ENCODE measurements at places on chromosomes 12 and 14. TPM values are rescaled to one million over a fixed set of nuclear protein-coding genes. Genes with fewer than 3 reads are reported as not detected.

DNA sequence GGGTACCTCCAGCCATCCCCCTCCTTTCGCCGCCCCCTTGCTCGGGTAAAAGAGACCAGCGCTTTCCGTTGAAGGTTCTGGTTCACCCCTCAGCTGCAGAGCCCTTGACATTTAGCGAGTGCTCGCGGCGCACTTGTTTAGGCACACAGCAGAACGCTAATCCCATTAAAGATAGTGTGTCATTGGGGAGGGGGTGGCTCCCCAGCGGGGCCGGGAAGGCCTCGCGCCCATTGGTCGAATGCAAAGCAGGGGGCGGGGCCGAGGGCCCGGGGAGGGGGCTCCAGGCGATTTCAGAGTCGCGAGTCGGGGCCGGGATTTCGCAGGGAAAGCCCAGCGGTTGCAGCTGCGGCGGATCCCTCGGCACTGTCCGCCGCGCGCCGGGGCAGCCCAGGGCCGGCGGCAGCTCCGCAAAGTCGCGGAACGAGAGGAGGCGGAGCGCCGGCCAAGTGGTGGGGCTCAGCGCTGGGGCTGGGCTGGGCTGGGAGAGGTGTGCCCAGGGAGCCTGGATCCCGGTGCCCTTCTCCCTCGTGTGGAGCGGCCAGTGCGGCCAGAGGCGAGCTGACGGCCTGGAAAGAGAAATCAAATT, 122.9 kb downstream of the TSPAN9 start:
- DNase-seq, result no peak
- peaks cover 34% of the 10 kb centered on the region for H3K27me3 ChIP-seq
- no peaks in the 10 kb centered on the region for H3K4me1 ChIP-seq

DNA sequence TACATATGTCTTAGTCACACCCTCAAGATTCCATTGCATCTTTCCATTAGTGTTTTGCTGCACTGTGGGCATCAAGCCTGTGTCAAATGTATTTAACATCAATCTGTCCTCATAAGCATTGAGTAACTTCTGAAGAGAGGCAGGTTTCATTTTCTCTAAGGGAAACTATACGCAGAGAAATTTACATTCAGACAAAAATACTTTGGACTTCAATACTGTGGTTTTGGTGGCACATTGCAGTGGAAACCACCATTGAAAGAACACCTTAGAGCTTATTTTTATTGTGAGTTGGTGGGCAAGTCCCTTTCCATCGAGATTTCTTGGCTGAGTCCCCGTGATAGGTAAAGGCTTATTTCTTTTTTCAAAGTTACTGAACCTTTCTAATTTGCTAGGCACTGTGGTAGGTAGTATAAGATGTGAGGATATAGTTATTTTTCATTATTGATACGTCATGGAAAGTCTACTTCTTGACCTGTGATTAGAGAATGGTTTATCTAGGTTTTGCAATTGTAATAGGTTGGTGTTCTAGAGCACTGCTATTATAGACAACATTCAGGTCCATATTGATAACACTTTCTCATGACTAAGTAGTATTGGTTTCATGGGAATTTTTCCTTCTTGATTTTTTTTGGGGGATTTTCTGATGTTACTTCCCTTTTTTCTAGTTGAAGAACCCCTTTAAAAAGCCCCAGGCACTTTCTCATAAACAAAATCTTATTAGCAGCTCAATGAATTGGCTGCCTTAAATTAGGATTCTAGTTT, 81.9 kb downstream of the CFAP54 start:
- H3K4me1 ChIP-seq, result peaks cover 7% of the 10 kb centered on the region
- no peak for DNase-seq
- H3K4me3 ChIP-seq, result no peak overlapping the region
- no peaks in the 10 kb centered on the region for H3K36me3 ChIP-seq
- H3K27me3 ChIP-seq, result peaks cover 9% of the 10 kb centered on the region

DNA sequence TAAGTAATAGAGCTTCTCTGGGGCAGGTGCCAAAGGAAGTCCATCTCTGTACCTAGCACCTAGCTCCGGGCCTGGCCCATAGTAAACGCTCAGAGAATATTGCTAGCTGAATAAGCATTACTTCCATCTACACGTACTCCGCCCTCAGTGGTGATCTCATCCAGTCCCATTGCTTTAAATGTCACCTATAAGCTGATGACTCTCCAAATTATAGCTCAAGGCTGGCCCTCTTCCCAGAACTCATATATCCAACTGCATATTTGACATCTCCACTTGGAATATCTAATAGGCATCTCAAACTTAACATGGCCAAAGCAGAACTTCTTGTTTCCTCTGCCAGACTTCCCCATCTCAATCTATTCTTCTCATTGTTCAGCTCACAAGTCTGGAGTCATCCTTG, 6.9 kb upstream of the DYNLL1 start:
- no peak overlapping the region for H3K4me3 ChIP-seq
- no peaks in the 10 kb centered on the region for H3K27me3 ChIP-seq
- no peak for DNase-seq
- H3K27ac ChIP-seq, result no peak overlapping the region
- no peaks in the 10 kb centered on the region for H3K36me3 ChIP-seq

DNA sequence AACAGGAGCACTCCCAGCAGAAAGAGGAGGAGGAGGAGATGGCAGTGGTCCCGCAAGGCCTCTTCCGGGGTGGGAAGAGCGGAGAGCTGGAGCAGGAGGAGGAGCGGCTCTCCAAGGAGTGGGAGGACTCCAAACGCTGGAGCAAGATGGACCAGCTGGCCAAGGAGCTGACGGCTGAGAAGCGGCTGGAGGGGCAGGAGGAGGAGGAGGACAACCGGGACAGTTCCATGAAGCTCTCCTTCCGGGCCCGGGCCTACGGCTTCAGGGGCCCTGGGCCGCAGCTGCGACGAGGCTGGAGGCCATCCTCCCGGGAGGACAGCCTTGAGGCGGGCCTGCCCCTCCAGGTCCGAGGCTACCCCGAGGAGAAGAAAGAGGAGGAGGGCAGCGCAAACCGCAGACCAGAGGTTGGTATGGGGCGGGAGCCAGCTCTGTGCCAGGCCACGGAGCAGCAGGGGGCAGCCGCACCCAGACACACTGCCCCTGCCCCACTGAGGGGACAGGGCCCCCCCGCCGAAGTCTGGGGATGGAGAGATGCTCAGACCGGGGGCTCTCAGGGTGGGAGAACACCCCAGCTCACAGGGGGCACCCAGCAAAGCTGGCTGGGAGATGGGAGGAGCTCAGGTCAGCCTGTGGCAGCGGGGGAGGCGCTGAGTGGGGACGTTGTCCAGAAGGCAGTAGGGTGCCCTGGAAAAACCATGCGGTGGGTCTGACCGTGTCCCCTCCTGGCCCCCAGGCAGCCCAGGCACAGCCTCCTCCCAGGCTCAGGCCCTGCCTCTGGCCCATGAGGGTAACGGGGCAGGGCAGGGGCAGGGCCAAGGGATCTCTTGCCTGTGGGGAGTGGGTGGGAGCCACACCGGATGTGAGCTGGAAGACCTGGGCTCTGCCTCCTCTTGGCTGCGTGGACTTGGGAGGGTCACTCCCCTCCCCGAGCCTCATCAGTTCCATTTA, 9.8 kb downstream of the CHGA start:
- no peak overlapping the region for H3K4me3 ChIP-seq
- no peaks in the 10 kb centered on the region for H3K27me3 ChIP-seq

DNA sequence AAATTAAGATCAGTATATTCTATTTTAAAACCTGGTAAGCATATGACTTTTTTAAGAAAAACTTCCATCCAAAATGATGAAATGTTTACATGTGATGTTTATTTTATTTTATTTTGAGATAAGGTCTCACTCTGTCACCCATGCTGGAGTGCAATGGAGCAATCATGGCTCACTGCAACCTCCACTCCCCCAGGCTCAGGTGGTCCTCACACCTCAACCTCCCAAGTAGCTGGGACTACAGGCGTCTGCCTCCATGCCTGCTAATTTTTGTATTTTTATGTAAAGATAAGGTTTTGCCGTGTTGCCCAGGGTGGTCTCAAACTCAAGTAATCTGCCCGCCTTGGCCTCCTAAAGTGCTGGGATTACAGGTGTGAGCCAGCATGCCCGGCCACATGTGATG, 141.8 kb downstream of the ZFP36L1 start:
- no peaks in the 10 kb centered on the region for H3K36me3 ChIP-seq
- no peak overlapping the region for H3K27ac ChIP-seq
- DNase-seq, result no peak
- H3K27me3 ChIP-seq, result peaks cover 2% of the 10 kb centered on the region
- no peak overlapping the region for H3K4me3 ChIP-seq

DNA sequence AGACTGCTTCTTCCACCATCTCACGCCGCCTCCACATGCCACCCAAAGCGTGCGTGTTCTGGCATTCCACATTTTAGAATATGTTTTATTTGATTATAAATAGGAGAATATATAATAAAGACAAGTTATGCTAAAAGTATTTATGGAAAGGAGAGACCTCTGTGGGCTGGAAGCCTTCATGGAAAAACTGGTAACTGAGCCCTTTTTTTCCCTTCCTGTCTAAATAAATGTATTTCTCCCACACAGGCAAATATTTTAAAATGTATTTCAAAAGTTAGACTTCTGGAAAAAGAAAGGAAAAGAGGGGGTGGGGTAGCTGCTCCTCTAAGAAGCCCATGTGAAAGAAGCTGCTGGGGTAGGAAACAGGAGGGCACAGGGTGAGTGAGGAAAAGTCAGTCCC, 16.1 kb upstream of the NR4A1 start:
- no peak for DNase-seq
- peaks cover 6% of the 10 kb centered on the region for H3K27me3 ChIP-seq
- H3K36me3 ChIP-seq, result peaks cover 7% of the 10 kb centered on the region
- peaks cover 53% of the 10 kb centered on the region for H3K4me1 ChIP-seq

- DNase-seq, result no peak
- no peaks in the 10 kb centered on the region for H3K27me3 ChIP-seq
- H3K27ac ChIP-seq, result no peak overlapping the region
- no peaks in the 10 kb centered on the region for H3K4me1 ChIP-seq
- H3K4me3 ChIP-seq, result no peak overlapping the region
Measured at GRCh38 chr14:79419571-79420327, 791.6 kb downstream of the DIO2 start.

DNA sequence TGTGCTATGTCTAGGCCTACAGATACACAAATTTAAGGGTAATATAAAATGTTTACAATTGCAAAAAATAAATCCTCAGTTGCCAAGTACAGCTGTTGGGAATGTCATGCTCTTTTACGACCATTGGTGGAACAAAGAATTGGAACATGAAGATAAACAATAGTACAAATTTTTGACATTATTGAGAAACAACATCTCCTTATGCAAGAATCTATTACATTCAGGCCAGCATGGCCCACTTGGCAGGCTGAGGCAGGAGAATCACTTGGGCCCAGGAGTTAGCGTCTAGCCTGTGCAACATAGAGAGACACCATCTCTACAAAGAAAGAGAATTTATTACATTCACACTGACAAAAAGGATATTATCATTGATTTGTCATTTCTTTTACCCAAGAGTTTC, 135.9 kb upstream of the NTF3 start:
- peaks cover 2% of the 10 kb centered on the region for H3K27me3 ChIP-seq
- H3K27ac ChIP-seq, result no peak overlapping the region
- H3K4me1 ChIP-seq, result no peaks in the 10 kb centered on the region
- DNase-seq, result no peak
- no peak overlapping the region for H3K4me3 ChIP-seq

- H3K27me3 ChIP-seq, result no peaks in the 10 kb centered on the region
- H3K27ac ChIP-seq, result no peak overlapping the region
- DNase-seq, result no peak
- no peak overlapping the region for H3K4me3 ChIP-seq
- peaks cover 18% of the 10 kb centered on the region for H3K4me1 ChIP-seq
- H3K36me3 ChIP-seq, result peaks cover 4% of the 10 kb centered on the region
Measured at GRCh38 chr12:104596134-104596799, 139.5 kb downstream of the CHST11 start.

GRCh38 chr14:72701237-72701565, 192.7 kb downstream of the DPF3 start:
- no peak for DNase-seq
- no peak overlapping the region for H3K27ac ChIP-seq
- no peak overlapping the region for H3K4me3 ChIP-seq

DNA sequence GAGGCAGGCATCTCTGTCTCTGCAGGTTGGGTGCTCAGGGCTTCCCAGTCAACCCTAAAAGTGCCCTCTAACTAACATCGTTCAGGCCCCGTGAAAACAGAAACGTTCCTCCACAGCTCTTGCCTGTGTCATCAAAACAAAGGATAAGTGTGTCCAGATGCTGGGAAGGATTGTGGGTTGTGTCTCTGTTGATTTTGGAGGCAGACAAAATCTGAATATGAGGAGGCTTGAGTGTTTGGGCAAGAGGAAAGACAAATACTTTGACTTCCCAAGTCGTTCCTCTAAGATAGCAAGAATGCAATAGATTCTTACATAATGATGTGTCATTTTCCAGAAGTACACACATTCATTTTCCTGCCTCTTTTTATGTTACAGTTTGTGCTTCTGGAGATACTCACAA, 52.9 kb downstream of the SERPINA3 start:
- no peaks in the 10 kb centered on the region for H3K36me3 ChIP-seq
- no peak overlapping the region for H3K4me3 ChIP-seq
- H3K27me3 ChIP-seq, result peaks cover 9% of the 10 kb centered on the region
- H3K4me1 ChIP-seq, result no peaks in the 10 kb centered on the region
- DNase-seq, result no peak

- H3K27me3 ChIP-seq, result peaks cover 8% of the 10 kb centered on the region
- H3K4me1 ChIP-seq, result peaks cover 36% of the 10 kb centered on the region
- no peak overlapping the region for H3K27ac ChIP-seq
Measured at GRCh38 chr12:57456145-57456700, 1.1 kb downstream of the INHBE start.

DNA sequence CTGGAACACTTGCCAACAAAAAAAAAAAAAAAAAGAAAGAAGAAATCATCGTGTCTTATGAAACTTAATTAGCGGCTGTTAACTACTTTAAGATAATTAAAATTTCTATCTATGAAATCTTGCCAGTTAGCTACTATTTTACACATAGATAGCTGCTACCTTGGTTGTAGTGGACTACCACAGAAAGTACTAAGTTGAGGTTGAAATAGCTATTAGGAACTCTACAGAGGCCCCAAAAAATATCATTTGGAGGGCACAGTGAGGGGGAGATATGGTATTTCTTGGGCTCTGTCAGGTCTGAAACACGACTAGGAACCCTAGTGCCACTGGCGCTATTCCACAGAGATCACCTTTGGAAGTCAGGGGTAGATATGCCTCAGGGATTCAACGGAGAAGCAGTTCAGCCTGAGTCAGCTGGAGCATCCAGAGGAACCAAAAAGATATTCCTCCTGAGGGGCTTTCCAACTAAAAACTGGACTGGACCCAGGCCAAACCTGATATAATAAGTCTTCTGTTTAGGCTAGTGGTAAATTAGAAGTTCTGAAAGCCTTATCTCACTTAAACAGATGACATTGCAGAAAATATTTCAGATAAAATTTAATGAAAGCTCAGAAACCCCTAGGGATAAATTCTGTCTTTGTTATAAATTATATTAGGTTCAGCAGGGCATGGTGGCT, 126.1 kb downstream of the EPS8 start:
- no peaks in the 10 kb centered on the region for H3K4me1 ChIP-seq
- no peak overlapping the region for H3K27ac ChIP-seq
- H3K36me3 ChIP-seq, result no peaks in the 10 kb centered on the region
- DNase-seq, result no peak
- H3K4me3 ChIP-seq, result no peak overlapping the region

The LRIG3 gene
- 0.21 TPM for total RNA-seq

The SPATA7 gene
- 2.3 TPM for total RNA-seq

The TAS2R7 gene
- not detected for total RNA-seq

The ZFHX2 gene
- 2.5 TPM for total RNA-seq

The SIX4 gene
- total RNA-seq, result 1.3 TPM

The TMPRSS12 gene
- total RNA-seq, result not detected

The MYH7 gene
- total RNA-seq, result 0.02 TPM

The SERPINA3 gene
- not detected for total RNA-seq

The SERPINA5 gene
- total RNA-seq, result not detected

The COX8C gene
- not detected for total RNA-seq

The PARPBP gene
- 27.4 TPM for total RNA-seq
